GM12892 (cell line): ENCODE measurements at places on chromosomes 7 and 10.

DNA sequence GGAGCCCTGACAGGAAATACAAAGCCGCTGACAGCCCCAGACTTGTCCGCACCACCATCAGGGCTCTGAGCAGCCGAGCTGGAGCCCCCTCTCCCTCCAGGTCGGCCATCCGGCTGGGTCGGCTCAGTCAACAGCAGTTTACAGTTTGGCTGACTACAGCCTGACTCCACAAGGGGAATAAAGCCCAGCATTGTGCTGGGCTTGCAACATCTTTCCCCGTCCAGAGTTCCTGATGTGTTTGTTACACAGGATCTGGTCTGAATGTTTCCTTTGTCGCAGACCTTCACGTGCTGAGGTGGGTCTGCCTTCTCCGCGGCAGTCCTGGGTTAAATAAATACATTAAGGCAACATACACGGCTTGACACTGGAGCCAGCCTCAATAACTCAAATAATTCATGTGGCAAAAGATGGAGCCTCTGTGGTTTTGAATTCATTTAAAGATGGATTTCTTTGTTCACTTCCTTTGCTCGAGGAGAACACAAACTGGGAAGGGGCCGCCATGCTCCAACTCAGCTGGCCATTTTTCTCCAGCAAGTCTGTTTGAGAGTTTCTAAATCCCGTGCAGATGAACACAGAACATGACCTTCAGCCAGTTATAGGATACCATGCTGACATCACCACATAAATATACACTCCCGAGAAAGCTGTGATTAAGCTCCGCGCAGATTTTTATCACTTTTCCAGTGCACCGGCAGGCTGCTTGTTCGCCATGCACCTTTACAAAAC is 192.1 kb downstream of the WDR11 start:
- DNase-seq = no peak

- DNase-seq = no peak
These were observed 141.8 kb upstream of the LRGUK start for GRCh38 chr7:133985300-133985699.

GRCh38 chr10:78248651-78249464 is 215.2 kb downstream of the RPS24 start:
- no peak for DNase-seq

GRCh38 chr7:31982962-31983361 is 87.2 kb downstream of the PDE1C start:
- DNase-seq = no peak

DNA sequence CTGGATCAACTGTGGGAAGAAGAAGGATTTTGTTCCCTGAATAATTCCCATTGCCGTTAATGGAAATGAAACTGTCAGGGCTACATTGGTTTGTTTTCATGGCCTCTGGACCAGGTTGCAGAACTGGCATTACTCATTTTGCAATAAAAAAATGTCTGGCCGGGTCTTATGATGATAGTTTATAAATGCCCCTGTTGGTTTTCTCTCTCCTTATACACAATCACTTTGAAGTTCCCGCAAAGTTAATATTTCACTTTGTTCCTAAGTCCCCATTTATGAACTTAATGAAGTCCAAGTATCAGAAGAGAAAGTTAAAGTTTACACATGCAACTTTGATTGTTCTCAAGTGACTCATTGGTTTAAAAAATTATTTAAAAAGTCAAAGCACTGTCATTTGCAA is 150.7 kb upstream of the PRR15 start:
- DNase-seq = no peak

GRCh38 chr10:6177880-6178281 is 24.9 kb upstream of the PFKFB3 start:
- DNase-seq = no peak

- DNase-seq = no peak
These were observed 101.6 kb downstream of the RNF133 start for GRCh38 chr7:122597277-122597676.
